G401 (cell line): ENCODE measurements at places on chromosomes 16 and 17.

- no peak for DNase-seq
These were observed 195.8 kb downstream of the KCNJ2 start for GRCh38 chr17:70365091-70365583.

GRCh38 chr17:73272906-73273218, 11.2 kb upstream of the CPSF4L start:
- no peak for DNase-seq

DNA sequence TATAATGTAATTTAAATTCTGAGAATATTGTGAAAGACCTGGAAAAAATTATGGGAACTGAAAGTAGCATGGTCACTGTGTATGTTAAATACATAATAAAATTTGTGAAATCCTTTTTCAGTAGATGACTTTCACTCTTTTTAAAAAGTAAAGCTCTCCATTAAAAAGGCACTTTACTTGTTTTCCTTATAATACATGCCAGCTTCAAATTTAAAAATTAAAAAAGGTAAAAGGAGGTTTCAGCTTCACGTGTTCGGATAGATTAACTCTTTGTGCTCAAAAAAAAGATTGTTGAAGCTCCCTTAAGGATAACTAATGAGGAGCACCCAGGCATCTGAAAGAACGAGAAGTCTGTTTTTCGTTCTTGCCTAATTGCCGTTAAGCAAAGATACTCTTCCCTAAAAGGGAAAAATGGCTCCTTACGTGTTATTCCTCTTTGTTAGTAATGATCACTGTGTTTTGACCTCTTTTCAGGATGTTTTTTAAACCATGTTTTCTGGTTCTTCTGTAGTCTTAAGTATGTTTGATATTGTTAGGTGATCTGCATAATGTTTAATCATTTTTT, 87.8 kb downstream of the TUBD1 start:
- DNase-seq: no peak

DNA sequence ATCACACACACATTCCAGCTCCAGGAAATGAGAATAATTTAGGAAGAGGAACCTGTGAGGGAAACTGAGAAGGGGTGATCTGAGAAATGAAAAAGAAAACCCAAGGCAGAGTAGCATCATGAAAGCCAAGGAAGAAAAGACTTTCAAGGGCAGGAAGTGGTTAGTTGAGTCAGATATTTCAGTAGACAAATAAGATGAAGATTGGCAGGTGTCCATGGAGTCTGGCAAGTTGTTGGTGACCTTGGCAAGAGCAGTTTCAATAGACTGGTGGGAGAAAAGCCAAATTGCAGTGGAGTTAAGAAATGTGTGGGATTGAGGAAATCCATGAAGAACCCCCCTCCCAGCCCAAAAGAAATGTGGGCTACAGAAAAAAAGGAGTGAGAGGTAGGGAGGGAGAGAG, 10.7 kb downstream of the GNAO1 start:
- DNase-seq: peak; percentile 27

GRCh38 chr17:78294776-78295175, 63.3 kb downstream of the TMEM235 start:
- no peak for DNase-seq

- no peak for DNase-seq
These were observed 32.5 kb upstream of the PLCG2 start for GRCh38 chr16:81746566-81746965.

DNA sequence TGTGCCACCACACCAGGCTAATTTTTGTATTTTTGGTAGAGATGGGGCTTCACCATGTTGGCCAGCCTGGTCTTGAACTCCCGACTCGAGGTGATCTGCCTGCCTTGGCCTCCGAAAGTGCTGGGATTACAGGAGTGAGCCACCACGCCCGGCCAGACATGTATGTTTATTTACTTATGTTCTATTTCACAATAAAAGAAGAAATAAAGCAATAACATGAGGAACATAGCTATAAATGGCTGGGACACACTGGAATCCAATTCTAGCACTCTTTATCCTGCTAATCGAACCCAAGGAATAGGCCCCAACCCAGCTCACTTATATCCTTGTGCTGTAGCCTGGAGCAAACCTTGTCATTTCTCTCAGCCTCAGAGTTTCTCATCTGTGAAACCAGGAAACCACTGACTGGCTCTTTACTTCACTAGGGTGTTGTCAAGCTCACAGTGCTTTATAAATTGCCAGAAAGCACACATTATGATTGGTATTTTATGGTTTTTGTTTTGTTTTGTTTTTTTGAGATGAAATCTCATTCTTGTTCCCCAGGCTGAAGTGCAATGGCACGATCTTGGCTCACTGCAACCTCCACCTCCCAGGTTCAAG, 4.3 kb upstream of the ODAD4 start:
- DNase-seq: no peak

DNA sequence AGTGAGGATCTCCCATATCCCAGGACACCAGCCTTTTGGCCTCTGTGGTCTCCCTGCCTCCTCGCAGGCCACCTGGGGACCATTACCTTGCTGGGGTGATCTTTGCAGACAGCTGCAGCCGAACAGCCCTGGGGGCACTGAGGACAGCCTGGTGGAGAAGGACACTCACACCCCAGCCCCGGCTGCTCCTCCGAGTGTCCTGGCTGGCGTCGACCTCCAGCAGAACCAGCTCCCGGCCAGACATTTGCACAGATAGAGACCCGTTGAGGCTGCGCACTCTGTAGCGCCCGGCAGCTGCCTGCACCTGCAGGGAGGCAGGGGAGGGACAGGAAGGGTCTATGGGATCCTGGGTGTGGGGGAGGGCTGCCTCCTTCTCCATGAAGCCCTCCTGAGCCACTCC, 90.3 kb downstream of the RMI2 start:
- DNase-seq: no peak

- no peak for DNase-seq
These were observed 2.0 kb upstream of the ZNF263 start for GRCh38 chr16:3281222-3281820.

- no peak for DNase-seq
These were observed 234.1 kb upstream of the IRX5 start for GRCh38 chr16:54696522-54696921.

DNA sequence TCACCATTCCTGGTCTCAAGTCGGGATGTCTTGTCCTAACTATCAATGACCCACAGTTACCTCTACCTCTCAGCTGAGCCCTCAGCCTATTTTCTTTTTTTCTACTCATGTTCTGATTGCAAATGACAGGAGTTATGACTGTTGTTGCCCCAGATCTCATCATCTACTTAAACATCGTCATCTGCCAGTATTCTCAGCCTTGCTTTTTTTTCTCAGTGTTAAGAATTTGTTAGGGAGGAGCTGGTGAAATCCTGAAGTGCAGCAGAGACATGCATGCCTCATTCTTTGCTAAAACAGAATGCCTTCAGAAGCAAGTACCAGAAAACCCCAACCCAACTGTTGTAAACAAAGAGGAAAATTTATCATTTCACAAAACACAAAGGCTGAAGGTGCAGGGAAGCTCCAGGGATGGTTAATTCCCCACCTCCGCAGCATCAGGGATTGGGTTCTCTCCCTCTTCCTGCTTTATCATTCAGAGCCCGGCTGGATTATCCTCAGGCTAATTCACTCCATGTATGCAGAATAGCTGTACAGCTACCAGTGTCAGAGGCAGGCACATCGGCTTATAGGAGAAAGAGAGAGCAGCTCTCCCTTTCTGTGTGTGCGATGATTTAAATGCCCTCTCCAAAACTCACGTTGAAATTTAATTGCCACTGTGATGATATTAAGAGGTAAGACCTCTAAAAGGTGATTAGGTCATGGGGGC, 540.8 kb upstream of the HSBP1 start:
- no peak for DNase-seq

DNA sequence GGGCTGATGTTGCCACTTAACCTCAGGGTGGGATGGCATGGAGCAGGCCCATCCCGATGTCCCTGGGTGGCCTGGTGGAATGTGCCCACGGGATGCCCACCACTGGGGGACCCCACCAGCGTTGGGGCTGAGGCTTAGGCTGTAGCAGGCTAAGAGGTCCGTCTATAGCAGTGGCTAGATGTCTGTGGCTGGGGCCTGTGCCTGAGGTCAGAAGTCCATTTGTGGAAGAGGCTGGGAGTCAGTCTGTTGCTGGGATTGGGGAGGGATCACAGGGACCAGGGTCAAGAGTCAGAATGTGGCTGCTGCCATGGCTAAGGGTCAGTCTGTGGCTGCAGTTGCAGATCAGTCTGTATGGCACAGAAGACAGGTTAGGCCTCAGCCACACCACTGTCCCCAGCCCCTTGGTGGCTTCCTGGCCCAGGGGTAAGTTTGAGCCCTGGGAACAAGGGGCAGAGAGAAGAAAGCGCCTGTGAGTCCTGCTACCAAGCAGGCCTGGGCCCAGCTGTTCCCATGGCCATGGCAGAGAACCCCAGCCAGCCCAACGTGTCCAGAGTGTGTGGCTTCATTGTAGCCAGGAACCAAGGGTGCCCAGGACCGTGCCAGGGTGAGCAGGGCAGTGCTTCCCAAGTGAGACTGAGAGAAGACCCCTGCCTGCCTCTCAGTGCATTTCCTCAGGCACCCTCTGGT, 35.7 kb downstream of the RAI1 start:
- DNase-seq: no peak

- DNase-seq: no peak
These were observed 347.0 kb downstream of the WWOX start for GRCh38 chr16:78446486-78446885.

- DNase-seq: no peak
These were observed 1.5 kb downstream of the FGF11 start for GRCh38 chr17:7440834-7441195.

DNA sequence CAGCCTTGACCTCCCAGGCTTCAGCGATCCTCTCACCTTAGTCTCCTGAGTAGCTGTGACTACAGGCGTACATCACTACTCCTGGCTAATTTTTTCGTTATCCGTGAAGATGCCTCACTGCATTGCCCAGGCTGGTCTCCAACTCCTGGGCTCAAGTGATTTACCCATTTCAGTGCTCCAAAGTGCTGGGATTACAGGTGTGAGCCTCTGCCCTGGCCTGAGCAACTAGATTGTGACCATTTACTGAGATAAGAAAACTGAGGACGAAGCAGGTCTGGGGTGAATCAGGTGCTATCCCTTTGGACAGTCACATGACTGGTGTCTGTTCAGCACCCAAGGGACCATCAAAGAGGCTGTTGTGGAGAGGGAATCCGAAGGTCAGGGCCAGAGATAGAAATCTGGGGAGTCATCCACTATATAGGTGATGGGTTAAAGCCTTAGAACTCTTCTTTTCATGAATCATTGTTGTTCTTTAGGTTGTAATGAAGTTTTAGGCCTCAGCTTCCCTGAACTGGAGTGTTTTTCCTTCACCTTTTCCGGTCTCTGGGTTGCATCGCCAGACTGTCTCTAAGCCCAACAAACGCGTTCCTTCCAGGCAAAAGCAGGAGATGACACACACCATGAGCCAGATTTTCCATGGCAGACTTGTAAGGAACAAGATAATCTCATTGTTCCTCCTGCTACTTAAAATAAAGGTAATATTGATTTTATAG, 62.5 kb downstream of the FTO start:
- no peak for DNase-seq

DNA sequence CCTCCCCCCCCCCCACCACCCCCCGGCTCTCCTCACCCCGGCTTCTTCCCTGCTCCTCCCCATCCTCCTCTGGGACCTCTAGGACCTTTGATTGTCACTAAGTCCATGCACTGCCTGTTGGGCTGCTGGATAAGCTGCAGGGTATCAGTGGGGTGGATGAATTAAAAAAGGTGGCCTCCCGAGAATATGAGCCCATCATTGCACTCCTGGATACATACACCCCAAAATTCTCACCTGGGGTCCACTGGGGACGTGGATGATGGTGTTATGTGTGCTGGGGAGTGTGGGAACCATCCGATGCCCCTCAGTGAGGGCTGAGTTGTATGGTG, 88.8 kb downstream of the IRF8 start:
- no peak for DNase-seq

DNA sequence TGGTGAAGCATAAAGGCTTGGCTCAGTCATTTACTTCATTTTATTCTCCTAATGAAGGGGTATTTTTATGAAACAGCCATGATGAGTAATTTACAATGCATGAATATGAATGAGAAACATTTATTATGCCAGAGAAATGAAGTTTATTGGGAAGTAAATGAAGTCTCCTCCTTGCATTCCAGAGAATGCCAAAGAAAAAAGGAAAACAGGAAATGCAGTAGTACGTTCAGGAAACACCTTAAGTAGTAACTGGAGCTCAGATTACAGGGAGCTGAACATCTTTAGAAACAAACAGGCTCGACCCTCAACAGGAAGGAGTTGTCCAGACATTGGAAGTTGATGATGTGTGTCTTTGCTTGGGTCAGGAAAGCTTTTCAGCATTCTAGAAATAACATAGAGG, 4.6 kb downstream of the KRT34 start:
- DNase-seq: no peak

- no peak for DNase-seq
These were observed 15.9 kb downstream of the NARF start for GRCh38 chr17:82474223-82475010.

DNA sequence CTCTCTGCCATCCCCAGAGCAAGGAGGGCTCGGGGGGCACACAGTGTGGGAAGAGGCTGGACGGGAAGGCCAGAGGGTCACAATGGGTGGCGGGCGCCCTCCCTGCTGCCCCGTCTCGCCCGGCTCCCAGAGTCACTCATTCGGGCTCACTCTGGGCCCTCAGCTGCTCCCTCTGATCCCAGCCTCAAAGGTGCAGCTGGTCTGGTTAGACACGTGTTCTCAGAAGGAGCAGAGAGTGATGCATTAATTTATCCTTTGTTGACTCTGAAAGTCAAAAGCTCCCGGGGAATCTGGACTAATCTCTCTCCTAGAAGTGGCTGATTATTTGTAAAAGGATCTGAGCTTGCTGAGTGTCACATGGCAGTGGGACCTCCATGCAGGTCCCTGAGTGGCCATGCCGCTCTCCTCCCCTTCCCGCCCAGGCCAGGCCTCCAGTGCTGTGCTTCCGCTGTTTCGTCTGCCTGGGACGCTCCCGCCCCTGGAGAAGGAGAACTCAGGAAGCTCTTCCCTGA, 87.5 kb downstream of the SEC14L1 start:
- no peak for DNase-seq

- peak; percentile 72 for DNase-seq
These were observed 51.6 kb downstream of the NT5M start for GRCh38 chr17:17354560-17355349.

DNA sequence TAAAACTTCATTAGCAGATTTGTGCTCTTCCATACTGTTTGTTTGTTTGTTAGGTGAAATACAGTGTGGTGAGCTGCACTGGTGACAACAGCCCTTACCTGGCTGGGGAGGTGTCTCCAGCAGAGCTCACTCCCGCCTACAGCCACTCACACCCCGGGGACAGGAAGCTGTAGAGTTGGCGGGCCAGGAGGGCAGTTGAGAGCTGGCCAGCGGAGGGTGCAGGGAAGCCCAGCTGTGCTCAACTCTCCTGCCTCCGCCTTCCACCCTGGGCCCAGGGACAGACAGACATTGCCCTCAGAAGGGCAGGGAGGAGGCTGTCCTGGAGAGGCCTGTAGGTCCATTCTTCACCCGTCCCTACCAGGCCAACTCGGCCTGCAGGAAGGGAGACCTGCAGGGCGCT, 48.6 kb upstream of the PVALEF start:
- no peak for DNase-seq

DNA sequence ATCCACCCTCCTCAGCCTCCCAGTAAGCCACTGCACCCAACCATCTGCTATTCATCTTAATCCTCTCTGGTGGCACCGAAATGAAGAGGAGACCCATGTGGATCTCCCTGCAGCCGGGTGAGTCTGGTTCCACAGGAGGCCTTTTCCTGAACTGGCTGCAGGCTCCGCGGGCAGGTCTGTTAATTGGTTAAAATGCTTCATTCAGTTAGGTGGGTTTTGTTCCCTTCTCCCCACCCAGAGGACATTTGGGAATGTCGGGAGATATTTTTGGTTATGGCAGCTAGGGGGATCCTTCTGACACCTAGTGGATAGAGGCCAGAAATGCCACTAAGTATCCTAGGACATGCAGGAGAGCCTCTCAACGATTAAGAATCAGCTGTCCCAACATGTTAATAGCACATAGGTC, 16.7 kb downstream of the C16orf54 start:
- peak; percentile 69 for DNase-seq
